ENCODE measurements at places on chromosomes 6 and 20. TPM values are rescaled to one million over a fixed set of nuclear protein-coding genes. Genes with fewer than 3 reads are reported as not detected.

Gene FAM83D
- total RNA-seq, result 66.2 TPM

Gene BIRC7
- 0.14 TPM for total RNA-seq

Gene JAG1
- total RNA-seq, result 9.9 TPM

- DNase-seq, result no peak
Observed at GRCh38 chr6:160348223-160349019, at the start of gene SLC22A3. Gene SLC22A3, plus strand, starts transcription at chr6:160348378. Its CDS starts 42 bp downstream, at chr6:160348420.

GRCh38 chr20:46131396-46131795, 13.3 kb downstream of the CD40 start:
- DNase-seq, result peak; percentile 18

DNA sequence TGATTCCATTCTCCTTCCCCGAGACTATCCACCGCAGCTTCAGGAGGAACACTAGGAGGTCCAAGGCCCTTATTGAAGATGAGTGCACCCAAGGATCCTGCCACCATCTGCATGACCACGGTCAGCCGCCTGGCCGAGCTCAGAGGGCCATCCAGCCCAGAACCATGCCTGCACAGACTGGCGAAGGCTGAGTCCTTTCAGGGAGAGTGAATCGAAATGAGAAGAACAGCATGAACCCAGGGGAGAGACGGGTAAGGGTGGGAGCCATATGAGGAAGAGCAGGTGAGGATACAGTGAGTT, 26.3 kb downstream of the SERPINB6 start:
- no peak for DNase-seq

DNA sequence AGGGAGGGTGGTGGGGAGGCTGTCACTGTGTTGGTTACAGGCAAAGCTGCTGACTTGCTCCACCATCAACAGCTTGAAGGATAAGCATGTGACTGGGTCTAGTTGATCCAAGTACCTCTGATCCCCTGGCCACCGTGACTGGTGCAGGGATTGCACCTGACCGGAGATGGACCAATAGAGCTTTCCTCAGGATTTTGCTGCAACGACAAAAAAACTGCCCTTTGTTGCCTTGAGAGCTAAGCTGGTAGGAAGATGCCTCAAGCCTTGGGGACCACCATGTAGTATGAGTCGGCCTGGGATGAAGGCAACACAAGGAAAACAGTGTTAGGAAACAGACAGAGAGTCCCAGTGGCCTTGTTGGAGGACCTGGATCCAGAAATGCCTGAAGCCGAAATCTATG, 1.8 kb downstream of the OCSTAMP start:
- no peak for DNase-seq
